ENCODE measurements at places on chromosomes 6 and 20. TPM values are rescaled to one million over a fixed set of nuclear protein-coding genes. Genes with fewer than 3 reads are reported as not detected.
A peak's percentile ranks its signal among the peaks of the same experiment; 100 is the strongest.

The GABRR2 gene
- total RNA-seq: 0.47 TPM

The ZSCAN31 gene
- total RNA-seq: 4.7 TPM

The POPDC3 gene
- total RNA-seq: 1.3 TPM

The DEF6 gene
- 5.9 TPM for total RNA-seq

The ARMC12 gene
- total RNA-seq: 0.36 TPM

The TMEM170B gene
- 7.3 TPM for total RNA-seq

The TAPBP gene
- total RNA-seq: 22.3 TPM

- peaks cover 9% of the 10 kb centered on the region for H3K27me3 ChIP-seq
- H3K4me3 ChIP-seq: no peak overlapping the region
- H3K4me1 ChIP-seq: peaks cover 3% of the 10 kb centered on the region
- no peak for DNase-seq
Observed at GRCh38 chr6:14092316-14092715, 25.3 kb upstream of the CD83 start.

- no peaks in the 10 kb centered on the region for H3K27me3 ChIP-seq
- peaks cover 4% of the 10 kb centered on the region for H3K36me3 ChIP-seq
- no peaks in the 10 kb centered on the region for H3K4me1 ChIP-seq
- H3K4me3 ChIP-seq: no peak overlapping the region
Observed at GRCh38 chr6:16440636-16441212, 202.3 kb downstream of the GMPR start.

DNA sequence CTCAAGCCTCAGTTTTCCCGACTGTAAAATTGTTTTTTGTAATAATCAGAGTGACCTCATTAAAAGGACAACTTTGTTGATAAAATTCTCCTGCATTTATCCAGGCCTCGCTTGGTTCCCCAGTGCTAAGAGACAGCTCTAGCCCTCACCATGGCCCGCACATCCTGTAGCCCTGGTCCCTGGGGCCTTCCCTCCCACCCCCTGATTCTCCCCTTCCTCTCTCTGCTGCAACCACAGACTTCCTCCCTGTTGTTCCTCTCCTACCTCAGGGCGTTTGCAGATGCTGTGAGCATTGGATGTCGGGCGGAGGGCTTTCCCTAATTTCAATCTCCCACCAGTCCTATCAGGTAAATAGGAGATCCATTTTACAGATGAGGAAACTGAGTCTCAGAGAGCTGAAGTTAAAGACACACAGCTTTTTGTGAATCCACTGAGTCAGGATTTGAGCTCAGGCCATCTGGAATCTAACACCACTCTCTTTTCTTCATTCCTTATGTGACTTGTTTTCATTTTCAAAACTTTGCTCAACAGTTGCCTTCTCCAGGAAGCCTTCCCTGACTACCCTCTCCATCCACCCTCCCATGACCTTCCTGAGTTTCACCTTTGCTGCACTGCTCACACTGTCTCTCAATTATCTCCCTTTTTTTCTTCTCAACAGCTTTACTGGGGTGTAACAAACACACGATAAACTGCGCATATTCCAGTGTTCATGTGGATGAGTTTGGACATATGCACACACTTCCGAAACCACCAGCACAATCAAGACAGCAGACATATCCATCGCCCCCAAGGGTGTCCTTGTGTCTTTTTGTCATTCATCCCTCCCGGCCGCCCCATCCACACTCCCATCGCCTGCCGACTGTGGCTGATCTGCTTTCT is 107.1 kb downstream of the CEBPB start:
- no peak for DNase-seq
- no peaks in the 10 kb centered on the region for H3K4me1 ChIP-seq
- H3K27ac ChIP-seq: peak overlapping the region; percentile 0
- H3K27me3 ChIP-seq: peaks cover 9% of the 10 kb centered on the region
- no peak overlapping the region for H3K4me3 ChIP-seq
- no peaks in the 10 kb centered on the region for H3K36me3 ChIP-seq

GRCh38 chr6:87905101-87905641 is 142.5 kb upstream of the SPACA1 start:
- no peaks in the 10 kb centered on the region for H3K27me3 ChIP-seq
- H3K4me3 ChIP-seq: no peak overlapping the region
- no peak overlapping the region for H3K27ac ChIP-seq
- H3K36me3 ChIP-seq: no peaks in the 10 kb centered on the region
- H3K4me1 ChIP-seq: peaks cover 31% of the 10 kb centered on the region

GRCh38 chr6:16591396-16592222 is 169.7 kb downstream of the ATXN1 start:
- DNase-seq: no peak
- H3K4me1 ChIP-seq: peaks cover 13% of the 10 kb centered on the region
- peaks cover 2% of the 10 kb centered on the region for H3K36me3 ChIP-seq

DNA sequence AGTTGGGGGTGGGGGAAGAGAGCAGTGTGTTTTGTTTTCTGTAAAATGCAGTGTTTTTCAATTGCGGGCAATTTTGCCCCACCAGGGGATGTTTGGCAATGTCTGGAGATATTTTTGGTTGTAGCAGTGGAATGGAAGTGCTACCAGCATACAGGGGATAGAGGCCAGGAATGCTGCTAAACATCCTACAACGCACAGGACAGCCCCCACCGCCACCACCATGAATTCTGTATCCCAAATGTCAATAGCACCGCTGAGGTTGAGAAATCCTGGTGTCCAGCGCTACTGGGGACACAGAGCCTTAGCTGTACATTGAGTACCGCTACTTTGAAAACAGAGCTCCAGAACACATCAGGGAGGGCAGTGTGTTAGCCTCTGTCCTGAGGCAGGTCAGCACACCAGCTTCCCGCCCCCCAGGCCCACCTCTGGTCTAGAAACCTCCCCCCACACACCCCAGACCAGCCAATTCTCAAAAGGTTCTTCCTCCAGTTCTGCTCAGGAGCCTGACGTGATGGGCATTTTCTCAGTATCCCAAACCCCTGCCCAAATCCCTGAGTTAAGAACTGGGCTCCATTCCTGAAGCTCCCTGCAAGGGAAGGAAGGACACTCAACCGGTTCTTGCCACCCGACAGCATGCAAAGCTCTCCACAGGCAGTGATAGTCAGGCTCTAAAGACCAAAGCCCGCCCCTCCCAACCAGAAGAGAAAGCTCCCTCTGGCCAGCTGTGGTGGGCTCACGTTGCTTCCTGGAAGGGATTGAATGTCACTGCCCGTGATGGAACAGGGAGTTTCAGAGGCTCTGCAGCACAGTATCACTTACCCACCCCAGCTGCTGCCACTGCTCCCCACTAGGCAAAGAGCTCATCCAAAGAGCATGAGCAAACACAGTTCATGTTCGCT is 321.5 kb upstream of the JARID2 start:
- H3K4me3 ChIP-seq: no peak overlapping the region
- peaks cover 53% of the 10 kb centered on the region for H3K4me1 ChIP-seq
- no peaks in the 10 kb centered on the region for H3K27me3 ChIP-seq

- no peak overlapping the region for H3K27ac ChIP-seq
- H3K4me1 ChIP-seq: no peaks in the 10 kb centered on the region
- no peak overlapping the region for H3K4me3 ChIP-seq
- DNase-seq: no peak
- peaks cover 13% of the 10 kb centered on the region for H3K36me3 ChIP-seq
Observed at GRCh38 chr6:57159127-57159526, 13.0 kb upstream of the BAG2 start.

DNA sequence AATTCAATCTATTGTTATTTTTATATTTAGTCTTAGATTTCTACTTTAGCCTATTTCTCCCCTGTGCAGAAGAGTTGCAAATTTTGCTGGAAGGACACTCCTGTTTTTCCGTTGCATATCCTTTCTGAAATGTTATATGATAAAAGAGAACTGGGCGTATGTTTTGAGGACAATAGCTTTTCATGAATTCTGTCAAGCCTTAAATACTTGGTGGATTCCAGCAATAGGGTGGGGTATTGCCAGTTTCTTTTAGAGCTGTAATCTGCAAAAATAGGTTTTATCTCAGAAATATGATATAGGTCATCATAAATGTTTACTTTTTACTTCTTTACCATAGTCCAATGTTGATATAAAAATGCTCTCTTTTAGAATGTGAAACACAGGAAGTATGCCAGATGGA is 42.0 kb downstream of the VTA1 start:
- H3K27me3 ChIP-seq: no peaks in the 10 kb centered on the region
- H3K4me3 ChIP-seq: no peak overlapping the region
- peaks cover 6% of the 10 kb centered on the region for H3K4me1 ChIP-seq
- H3K36me3 ChIP-seq: peaks cover 5% of the 10 kb centered on the region

DNA sequence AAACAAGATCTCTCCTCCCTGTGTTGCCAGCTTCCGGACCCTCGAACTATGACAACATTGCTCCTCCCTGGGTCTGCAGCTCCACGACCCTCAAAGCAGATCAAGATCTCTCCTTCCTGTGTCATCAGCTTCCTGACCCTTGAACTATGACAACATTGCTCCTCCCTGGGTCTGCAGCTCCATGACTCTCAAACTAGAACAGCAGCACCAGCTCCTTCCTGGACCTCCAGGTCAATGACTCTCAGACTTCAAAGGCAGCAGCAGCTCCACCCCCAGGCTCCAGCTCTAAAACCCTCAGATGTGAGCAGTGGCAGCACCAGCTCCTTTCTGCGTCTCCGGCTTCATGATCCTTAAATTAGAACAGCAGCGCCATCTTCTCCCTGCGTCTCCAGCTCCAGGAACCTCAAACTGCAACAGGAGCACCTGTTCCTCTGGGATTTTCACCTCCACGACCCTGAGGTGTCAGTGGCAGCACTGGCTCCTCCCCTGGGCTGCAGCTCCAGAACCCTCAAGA is 341.0 kb upstream of the SULF2 start:
- no peak overlapping the region for H3K27ac ChIP-seq
- no peaks in the 10 kb centered on the region for H3K36me3 ChIP-seq
- H3K4me3 ChIP-seq: no peak overlapping the region

DNA sequence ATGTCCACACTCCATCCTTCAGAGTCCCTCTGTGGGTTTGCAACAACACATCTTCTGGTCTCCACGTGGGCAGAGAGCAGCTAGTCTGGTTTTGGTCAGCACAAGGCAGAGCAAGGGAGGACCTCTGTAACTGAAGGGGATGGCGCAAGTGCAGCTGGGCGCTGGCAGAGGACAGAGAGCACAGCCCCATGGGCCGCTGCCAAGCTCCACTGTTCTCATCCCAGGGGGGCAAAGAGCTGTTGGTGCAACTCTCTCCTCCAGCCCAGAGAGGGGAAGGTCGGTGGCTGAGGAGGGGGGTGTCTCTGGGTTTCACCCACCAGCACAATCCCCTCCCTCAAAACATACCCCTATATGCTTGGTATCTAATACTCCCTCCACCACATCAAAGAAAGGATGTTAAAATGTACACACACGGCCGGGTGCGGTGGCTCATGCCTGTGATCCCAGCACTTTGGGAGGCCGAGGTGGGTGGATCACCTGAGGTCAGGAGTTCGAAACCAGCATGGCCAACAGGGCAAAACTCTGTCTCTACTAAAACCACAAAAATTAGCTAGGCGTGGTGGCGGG is 9.1 kb downstream of the ATP9A start:
- no peak for DNase-seq
- H3K27me3 ChIP-seq: no peaks in the 10 kb centered on the region
- no peak overlapping the region for H3K4me3 ChIP-seq
- peaks cover 11% of the 10 kb centered on the region for H3K4me1 ChIP-seq
- H3K27ac ChIP-seq: peak overlapping the region; percentile 73
- peaks cover 19% of the 10 kb centered on the region for H3K36me3 ChIP-seq

GRCh38 chr20:59589086-59589684 is 15.2 kb upstream of the PHACTR3 start:
- no peak for DNase-seq
- no peaks in the 10 kb centered on the region for H3K36me3 ChIP-seq
- H3K27ac ChIP-seq: no peak overlapping the region
- no peaks in the 10 kb centered on the region for H3K4me1 ChIP-seq
- no peak overlapping the region for H3K4me3 ChIP-seq
- peaks cover 57% of the 10 kb centered on the region for H3K27me3 ChIP-seq

DNA sequence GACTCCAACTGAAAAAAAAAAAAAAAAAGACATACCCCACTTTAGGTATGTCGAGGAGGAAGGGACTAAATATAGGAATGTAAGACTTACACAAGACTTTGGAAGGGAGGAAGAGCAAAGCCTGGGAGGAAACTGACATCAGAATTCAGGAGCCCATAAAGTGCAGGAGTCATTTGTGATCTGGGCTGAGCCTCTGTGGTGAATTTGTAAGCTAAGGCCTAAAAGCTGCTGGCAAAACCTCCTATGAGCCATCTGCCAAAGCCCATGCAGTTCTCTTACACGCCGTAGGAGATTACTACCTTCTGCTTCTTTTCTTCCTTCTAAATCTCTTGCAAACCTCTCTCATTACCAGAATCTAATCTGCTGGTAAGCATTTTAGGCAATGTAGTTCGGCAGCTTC is 52.0 kb upstream of the THEMIS start:
- no peaks in the 10 kb centered on the region for H3K36me3 ChIP-seq
- H3K4me3 ChIP-seq: no peak overlapping the region
- H3K4me1 ChIP-seq: no peaks in the 10 kb centered on the region
- no peak overlapping the region for H3K27ac ChIP-seq

GRCh38 chr6:143205585-143205984 is 144.9 kb downstream of the AIG1 start:
- no peak overlapping the region for H3K4me3 ChIP-seq
- no peaks in the 10 kb centered on the region for H3K36me3 ChIP-seq
- no peaks in the 10 kb centered on the region for H3K27me3 ChIP-seq
- H3K27ac ChIP-seq: no peak overlapping the region
- H3K4me1 ChIP-seq: no peaks in the 10 kb centered on the region
- no peak for DNase-seq
